AG08396 (cell line): ENCODE measurements at places on chromosomes 3 and 15.

- DNase-seq: no peak
Observed at GRCh38 chr15:83158393-83158792, 49.2 kb downstream of the HDGFL3 start.

DNA sequence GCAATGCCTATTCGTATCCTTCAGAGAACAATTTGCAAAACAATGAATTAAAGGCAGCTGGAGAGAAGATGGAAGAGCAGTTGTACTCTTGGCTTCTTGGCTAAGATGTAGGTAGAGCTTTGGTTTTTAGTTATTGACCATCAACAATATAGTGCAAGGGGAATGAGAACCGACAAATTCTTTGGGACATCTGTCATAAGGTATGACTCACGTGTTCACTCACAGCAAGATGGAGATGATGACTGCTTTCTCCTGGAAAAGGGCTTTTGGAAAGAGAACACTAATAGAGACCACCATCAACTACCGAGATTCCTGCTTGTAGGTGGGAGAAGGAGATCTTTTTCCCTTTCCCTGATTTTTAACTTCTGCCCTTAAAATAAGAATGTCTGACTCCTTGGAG, 234.9 kb downstream of the NTRK3 start:
- DNase-seq: no peak

- DNase-seq: no peak
Observed at GRCh38 chr3:37646865-37647264, 214.8 kb upstream of the CTDSPL start.

GRCh38 chr15:77634266-77634962, 1.7 kb upstream of the LINGO1 start:
- DNase-seq: peak; percentile 64

GRCh38 chr3:64319391-64319790, 94.1 kb upstream of the PRICKLE2 start:
- DNase-seq: no peak
